ENCODE measurements at places on chromosomes 3 and 15. TPM values are rescaled to one million over a fixed set of nuclear protein-coding genes. Genes with fewer than 3 reads are reported as not detected.

Gene SLC6A1
- not detected for total RNA-seq

DNA sequence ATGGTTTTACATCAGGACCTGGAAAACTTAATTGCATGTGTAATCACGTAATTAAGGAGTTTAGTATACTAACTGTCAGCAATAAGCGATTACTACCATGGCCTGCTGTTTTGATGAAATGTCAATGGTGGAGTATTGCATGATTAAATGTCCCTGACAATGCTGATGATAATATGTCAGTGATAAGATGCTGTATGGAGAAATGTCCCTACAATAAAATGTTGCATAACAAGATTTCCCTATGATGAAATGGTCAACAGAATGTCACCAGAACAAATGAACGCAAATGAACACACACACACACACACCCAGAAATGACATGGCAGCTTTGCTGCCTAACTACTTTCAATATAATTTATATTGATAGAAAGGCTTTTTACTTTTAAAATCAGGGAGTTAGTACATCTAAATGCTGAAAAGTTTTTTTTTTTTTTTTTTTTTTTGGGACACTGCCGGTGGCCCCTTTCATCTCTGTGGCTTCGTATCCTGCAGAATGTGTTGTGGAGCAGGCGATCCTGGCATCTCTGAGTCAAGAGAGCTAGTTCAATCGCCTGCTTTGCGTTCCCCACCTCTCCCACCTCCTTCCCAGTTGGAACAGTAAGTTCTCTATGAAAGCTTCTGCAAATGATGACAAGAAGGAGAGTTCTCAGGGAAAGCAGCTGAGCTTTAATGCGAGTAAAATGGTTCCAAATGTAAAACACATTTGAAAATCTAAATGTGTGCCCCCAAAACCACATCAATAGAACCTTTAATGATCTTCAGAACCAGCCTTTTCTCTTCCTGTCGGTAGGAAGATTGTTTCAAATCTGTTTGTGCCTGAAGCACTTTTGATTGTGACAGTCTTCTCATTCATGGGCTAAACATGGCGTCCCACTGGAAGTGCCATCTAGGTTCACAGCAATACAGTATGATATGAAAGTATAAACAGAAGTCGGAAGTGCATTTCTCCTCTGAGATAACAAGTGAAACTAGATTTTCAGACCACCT, 170.1 kb upstream of the GBE1 start:
- no peak overlapping the region for H3K27ac ChIP-seq
- no peak for DNase-seq
- no peaks in the 10 kb centered on the region for H3K27me3 ChIP-seq

DNA sequence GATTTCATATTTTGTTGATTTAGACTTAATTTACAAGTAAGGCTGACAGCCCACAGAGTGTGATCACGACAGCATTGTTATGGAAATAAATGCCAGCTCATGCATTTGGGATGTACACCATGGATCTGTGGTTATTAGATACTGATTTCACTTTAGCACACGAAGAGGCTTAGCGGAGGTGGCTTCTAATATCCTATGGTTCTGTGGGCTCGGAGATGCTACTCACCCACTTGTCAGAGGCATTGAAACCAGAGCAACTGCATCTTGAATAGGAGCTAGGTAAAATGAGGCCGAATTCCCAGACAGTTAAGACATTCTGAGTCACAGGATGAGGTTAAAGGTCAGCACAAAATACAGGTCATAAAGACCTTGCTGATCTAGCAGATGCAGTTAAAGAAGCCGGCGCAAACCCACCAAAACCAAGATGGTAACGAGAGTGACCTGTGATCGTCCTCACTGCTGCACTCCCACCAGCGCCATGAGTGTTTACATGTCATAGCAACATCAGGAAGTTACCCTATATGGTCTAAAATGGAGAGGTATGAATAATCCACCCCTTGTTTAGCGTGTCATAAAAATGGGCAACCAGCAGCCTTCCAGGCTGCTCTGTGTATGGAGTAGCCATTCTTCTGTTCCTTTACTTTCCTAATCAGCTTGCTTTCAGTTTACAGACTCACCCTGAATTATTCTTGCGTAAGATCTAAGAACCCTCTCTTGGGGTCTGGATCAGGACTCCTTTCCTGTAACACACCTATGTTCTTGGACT, 117.5 kb downstream of the PGPEP1L start:
- H3K36me3 ChIP-seq, result no peaks in the 10 kb centered on the region
- DNase-seq, result no peak
- no peaks in the 10 kb centered on the region for H3K27me3 ChIP-seq
- H3K4me3 ChIP-seq, result no peak overlapping the region

DNA sequence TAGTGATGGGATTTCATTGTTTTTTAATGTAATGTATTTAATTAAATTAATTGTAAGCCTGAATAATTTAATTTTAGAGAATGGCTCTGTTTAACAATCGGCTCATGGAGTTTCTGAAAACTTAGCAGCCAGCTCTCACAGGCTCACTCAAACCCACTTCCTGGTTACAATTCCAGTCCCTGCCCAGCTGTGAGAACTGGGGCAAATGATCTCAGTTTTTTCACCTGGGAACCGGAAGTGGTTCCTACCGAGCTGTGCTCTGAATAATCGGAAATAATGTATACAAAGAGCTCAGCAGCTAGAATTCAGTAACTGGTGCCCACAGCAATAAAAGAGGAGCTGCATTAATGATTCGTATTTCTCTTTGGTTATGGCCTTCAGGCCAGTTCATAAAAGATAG, 244.3 kb upstream of the MCTP2 start:
- no peaks in the 10 kb centered on the region for H3K27me3 ChIP-seq
- H3K4me3 ChIP-seq, result no peak overlapping the region
- no peaks in the 10 kb centered on the region for H3K36me3 ChIP-seq
- no peak overlapping the region for H3K27ac ChIP-seq
- peaks cover 14% of the 10 kb centered on the region for H3K4me1 ChIP-seq

- no peaks in the 10 kb centered on the region for H3K27me3 ChIP-seq
- no peak for DNase-seq
- H3K36me3 ChIP-seq, result no peaks in the 10 kb centered on the region
- no peak overlapping the region for H3K4me3 ChIP-seq
These were observed 58.7 kb upstream of the MYRIP start for GRCh38 chr3:39750712-39751111.
